Urinary bladder (tissue), 4 donors: ENCODE measurements at places on chromosomes 1 and 21. TPM values are rescaled to one million over a fixed set of nuclear protein-coding genes. Genes with fewer than 3 reads are reported as not detected.

GRCh38 chr1:38026592-38027200, 14.2 kb downstream of the UTP11 start:
- no peak for DNase-seq

DNA sequence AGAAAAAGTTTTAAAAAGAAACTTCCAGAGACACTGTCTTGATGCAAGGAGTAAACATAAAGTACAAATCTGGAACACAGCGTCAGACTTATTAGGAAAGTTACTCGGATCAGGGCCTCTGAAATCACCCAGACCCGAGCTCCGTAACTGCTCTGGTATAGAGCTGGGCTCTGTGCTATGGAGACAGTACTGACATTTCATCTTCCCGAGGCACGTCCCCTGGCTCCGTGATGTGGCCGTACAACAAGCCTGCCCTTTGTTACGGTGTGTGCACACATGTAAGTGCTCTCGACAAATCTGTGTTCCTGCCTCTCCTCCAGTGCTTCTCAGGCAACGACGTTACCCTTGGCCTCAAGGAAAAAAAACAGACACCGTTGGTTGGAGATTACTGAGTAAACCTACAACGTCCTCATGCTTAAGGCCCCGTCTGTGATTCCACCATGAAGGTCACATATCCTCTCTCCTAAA, 107.0 kb upstream of the IRF2BP2 start:
- DNase-seq = no peak

DNA sequence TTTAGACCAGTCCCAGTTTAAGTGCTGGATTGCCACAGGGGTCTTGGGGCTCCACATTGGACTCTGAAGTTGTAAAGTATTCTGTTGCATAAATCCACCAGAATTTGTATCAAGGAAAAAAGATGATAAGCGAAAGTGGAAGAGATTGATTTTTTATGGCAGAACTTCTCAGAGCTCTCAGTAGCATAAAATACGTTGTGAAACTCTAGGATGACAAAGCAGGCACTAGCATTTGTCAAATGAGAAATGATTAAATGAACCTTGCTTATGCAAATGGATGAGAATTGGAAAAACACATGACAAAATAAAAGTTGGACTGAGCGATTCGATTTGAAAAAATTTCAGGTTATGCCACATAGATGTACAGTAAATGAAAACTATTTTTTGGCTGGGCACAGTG, 253.8 kb upstream of the RAB4A start:
- no peak for DNase-seq

DNA sequence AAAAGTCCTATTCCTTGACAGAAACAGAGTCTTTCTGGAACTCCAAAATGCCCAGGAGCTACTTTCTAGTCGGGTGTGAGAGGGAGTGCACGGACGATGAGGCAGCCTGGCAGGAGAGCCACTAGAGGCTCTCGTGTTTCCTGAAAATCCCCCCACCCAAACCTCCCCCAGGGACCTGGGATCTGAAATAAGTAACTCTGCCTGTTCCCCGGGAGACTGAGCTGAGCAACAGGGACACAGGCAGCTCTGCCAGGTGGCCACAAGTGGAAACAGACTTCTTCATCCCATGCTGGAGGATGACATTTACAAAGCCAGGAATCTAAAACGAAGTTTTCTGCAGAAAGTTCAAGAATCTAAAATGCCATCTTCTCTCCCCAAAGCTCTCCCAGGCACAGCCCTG, 77.1 kb downstream of the ITPKB start:
- no peak for DNase-seq

DNA sequence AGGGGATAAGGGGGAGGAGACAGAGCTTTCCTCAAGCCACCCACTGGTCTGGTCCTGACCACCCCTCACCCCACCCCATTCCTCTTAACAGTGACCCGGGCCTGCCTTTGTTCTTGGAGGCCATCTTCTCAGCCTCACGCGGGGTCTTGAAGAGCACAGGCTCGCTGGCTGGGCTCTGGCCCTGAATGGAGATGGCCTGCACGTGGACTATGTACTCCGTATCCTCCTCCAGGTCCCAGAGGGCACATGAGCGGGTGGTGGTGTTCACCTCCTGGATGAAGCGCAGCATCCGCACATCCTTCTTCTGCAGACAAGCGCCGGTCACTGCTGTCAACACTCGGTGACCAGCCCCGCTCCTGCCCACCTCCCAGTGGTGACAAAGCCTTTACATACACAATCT, 2.6 kb downstream of the FNDC5 start:
- no peak for DNase-seq

DNA sequence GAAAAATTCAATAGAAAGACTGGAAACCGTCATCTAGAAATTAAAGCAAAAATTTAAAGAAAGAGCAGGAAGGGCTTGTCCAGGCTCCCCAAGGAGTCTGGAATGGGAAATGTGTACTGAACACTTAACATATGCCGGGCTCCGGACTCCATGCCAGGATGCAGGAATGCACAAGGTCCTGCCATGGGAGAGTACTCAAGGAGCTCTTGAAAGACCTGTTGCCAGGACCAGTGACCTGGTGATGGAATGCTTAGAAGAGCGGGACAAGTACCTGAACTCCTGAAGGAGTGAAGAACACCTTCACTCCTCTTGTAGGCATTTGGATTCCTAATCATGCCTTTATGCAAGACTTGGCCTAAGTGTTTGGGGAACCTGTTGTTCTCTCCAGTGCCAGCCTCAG, 16.9 kb upstream of the DSCAM start:
- no peak for DNase-seq

GRCh38 chr1:165383067-165383466, 26.6 kb upstream of the LMX1A start:
- DNase-seq = no peak

- no peak for DNase-seq
Observed at GRCh38 chr1:190373705-190374336, 103.8 kb downstream of the BRINP3 start.

DNA sequence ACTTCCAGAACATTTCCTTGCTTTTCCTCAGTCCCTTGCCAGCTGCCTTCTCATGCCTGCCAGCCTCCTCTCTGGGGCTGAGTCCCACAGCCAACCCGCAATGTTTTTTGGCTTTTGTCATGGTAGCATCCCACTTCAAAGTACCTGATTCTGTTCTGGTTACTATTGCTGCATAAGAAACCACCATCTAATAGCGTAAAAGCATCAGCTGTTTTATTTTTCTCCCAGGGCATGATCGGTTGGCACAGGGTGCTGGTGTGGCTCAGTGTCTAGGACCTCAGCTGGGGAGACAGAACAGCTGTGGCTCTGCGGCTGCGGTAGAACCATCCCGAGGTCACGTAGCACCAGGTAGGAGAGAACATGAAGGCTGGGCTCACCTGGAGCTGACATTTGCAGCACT, 8.9 kb upstream of the PRMT2 start:
- no peak for DNase-seq

DNA sequence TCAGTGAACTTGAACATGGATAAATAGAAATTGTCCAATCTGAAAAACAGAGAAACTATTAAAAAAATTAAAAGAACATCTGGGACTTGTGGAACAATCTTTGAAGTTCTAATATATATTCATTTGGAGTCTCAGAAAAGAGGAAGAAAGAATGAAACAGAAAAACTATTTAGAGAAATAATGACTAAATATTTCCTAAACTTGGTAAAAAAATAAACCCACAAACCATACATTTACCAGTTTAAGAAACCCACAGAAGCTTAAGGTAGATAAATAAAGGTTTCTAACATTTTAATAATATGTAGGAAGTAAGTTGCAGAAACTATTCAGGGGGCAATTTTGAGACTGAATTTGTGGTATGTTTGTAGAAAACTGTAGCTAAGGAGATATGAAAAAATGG, 437.8 kb downstream of the PTBP2 start:
- DNase-seq = no peak

DNA sequence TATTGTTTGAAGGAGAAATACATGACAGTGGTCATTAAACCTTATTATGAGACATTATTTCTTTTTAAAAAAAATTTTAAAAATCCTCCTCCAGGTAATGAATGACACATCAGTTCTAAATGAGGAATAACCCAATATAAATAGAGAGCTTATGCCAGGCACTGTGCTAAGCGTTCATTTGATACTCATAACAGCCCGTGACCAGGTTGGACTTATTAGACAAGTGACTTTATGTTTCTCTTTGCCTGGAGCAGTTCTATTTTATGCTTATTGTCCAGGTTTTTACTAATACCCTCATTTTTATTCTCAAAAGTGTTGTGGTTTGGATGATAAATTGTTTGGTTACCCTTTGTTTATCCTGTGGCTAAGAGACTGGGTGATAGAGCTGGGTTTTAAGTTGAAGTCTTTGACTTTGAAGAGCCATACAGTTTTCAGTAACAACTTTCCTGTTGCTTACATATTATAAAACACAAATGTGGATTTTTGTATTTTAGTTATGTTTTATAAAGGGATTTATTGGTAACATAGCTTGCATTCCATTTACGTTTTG, 84.2 kb downstream of the RABGAP1L start:
- no peak for DNase-seq

DNA sequence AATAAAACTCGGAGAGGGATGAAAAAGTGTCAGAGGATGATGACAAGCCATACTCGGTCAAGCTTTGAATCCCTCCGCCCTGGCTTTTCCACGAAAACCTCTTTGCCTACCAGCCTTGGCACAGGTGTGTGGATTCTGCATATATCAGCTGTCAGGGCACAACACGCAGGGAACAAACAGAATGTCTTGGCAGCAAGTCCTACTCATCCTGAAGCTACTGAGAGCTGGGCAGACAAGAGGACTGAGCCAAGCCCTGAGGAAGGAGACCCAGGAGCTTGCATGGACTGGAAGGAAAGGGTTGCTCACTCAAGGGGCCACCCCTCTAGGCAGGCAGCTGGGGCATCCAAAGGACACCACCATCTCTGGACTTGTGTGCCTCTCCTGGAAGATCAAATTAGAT, 132.4 kb downstream of the HMGB4 start:
- DNase-seq = no peak

DNA sequence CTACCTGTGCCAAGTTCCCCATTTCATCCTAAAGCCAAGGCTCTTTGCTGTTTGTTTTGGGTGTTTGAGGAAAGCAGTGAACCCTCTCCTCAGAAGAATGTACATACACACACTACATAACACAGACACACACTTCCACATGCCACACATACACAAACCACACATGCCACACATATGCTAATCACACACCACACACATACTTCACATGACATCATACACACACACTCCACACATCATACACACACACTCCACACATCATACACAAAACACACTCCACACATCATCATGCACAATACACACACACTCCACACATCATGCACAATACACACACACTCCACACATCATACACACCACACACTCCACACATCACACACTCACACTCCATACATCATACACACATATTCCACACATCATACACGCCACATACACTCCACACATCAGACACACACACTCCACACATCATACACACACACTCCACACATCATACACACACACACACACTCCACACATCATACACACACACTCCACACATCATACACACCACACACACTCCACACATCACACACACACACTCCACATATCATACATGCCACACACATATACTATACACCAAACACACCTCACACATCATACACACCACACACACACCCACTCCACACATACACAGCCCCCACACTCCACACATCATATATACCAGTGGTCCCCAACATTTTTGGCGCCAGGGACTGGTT, 22.7 kb upstream of the ZNF436 start:
- no peak for DNase-seq

Gene TSPAN2
- 51.1 TPM for polyA plus RNA-seq

Gene MAP3K7CL
- 4.4 TPM for polyA plus RNA-seq

Gene LAD1
- polyA plus RNA-seq = 14.6 TPM

Gene SPRR5
- polyA plus RNA-seq = not detected

Gene CNIH4
- polyA plus RNA-seq = 59.1 TPM

Gene C1orf87
- not detected for polyA plus RNA-seq

Gene CD5L
- polyA plus RNA-seq = 0.08 TPM
